Fibroblast of upper back skin (primary cell): ENCODE measurements at places on chromosomes 2 and 18.

DNA sequence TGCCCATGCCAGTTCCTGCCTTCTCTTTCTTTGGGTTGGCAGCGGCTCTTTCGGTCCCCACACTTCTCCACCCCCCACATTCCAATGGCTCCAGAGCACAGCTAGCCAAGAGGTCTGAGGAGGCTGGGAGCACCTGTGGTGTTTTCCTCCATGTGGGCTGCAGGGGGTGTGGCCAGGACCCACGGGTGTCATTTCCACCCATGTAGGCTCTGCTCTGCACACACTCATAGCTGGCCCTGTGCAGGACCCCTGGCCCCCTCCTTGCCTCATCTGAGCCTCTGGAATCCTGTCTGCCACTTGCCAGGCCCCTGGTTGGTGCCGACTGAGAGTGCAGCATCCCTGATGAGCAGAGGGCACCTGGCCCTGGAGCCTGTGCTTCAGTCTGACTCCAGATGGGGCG lies 46.3 kb downstream of the DYSF start:
- DNase-seq, result no peak

DNA sequence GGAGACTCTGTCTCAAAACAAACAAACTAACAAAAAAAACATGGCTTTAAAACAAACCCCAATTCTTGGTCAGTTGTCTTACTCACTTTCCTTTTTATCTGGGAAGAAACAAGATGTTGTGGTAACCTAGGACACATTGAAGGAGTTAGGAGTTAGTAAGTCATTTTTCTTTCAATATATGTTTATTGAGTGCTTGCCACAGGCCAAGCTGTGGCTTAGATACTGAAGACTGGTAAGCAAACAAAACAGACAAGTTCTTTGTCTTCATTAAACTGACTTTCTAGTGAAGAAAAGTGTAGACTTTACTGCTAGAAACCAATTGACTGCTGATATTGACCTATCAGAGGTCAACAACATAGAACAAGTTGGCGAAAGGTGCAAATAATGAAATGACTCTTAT lies 1228.3 kb upstream of the FAM98A start:
- no peak for DNase-seq

DNA sequence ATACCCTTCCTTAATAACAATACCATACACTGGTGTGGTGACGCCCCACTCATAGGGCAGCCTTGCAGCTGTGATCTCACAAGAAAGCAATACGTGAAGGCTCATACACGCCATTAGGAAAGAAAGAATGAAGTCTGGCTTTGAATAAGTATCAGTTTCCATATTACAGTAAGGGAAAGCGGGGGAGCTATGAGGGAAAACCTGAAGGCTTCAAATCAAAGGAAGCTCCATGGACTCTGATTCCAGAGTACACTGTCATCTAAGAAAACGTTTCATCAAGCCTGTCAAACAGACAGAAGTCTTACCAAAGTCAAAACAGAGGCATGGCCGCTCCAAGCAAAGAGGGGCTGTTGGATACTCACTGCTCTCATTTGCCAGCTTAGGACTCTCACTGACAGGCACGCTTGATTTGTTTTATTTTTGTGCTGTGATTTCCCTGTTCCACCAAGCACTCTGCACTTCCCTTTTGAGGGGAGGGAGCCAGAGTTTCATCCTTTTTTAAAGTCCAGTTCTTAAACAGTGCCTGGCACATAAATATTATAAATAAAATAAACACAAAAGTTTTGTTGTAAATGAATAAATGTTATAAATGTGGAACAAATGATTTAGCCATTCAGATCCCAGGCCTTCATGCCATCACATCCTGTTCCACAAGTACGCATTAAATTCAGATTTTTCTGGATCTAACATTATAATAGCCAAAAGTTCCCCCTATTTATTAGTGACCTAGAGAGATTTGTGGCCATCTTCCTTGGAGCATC lies 221.2 kb downstream of the PIEZO2 start:
- DNase-seq, result peak; percentile 60

- no peak for DNase-seq
Measured at GRCh38 chr2:205176546-205176945, 505.8 kb upstream of the NRP2 start.

DNA sequence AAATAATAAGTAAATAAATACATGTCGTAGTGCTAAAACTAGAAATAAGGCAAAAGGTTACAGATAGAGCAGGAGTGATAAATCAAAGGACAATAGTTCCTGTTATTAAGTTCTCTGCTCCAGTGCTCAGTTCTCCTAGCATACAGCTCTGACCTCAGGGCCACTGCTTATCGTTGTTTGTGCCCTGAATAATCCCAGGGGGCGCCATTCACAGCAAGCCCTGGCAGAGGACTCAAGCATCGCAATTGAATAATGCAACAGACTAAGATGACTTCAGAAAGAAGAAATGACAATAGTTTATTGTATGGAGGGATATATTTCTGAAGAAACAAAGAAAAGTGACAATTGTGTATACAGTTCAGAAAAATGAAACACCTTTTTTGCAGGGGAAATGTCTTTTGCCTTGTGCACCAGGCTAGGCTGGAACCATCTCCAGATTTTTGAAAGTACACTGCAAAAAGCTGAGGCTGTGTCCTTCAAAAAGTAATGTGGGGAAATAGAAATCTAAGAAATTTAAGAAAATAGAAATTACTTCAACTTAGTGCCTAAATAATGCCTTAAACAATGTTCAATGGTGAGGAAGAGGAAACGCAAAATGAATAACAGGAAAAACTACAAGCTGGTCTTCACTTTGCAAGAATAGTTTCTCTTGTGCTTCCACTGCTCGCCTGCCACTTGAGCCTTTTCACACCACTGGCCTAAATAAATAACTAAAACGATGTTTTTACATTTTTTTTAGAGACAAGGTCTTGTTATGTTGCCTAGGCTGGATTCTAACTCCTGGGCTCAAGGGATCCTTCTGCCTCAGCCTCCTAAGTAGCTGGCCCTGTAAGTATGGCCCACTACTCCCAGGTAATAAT lies 19.0 kb upstream of the CCNYL1 start:
- peak; percentile 10 for DNase-seq

DNA sequence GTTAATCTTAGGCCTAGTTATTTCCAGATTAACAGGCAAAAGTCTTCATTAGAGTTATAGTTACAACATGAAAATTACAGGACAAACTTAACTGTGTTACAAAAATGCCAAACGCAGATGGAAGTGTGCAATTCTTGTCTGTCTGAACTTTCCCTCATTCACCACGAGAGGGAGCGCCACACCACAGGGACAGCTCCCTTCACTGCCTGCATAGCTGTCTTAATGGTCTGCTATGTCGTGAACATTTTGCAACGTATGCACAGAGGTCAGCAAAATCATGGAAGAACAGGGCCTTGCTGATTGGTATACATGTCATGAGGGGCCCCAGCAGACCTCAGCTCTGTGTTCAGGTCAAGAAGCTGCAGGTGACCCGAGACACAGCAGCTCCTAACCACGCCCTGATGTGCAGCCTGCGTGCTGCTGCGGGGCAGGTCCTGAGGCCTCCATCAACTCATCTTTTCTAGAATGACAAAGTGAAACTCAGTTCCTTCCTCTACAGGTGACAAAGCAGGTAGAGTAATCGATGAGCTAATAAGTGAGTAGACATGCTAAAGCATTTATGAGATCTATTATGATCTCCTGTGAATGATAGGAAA lies 78.8 kb upstream of the ATP8B1 start:
- DNase-seq, result peak; percentile 66

DNA sequence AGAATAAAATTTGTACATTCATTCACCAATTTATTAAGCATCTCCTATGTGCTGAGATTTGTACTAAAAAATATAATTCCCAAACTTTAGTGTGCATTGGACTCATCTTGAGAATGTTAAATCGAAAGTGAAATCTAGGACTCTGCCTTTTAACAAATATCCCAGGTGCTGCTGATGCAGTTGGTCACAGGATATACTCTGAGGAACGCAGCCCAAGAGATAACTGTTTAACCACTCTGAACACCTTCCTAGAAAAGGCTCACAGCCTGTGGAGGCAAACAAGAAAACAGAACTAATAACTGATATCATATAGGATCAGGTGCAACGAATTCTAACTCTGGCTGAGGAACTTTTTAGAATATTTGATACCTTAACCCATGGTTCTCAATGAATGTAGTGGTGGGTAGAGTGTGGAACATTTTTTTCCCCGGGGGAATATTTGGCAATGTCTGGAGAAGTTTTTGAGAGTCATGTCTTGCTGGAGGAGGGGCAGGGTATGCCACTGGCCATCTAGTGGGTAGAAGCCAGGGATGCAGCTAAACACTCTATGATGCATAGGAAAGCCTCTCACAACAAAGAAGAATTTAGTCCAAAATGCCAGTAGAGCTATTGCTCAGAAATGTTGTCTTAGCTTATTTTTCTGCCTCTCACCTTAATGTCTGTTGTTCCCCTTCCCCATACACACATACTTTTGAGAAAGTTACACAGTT lies 96.5 kb downstream of the EHBP1 start:
- peak; percentile 21 for DNase-seq

GRCh38 chr2:220348206-220348605 lies 720.8 kb downstream of the SLC4A3 start:
- DNase-seq, result no peak

DNA sequence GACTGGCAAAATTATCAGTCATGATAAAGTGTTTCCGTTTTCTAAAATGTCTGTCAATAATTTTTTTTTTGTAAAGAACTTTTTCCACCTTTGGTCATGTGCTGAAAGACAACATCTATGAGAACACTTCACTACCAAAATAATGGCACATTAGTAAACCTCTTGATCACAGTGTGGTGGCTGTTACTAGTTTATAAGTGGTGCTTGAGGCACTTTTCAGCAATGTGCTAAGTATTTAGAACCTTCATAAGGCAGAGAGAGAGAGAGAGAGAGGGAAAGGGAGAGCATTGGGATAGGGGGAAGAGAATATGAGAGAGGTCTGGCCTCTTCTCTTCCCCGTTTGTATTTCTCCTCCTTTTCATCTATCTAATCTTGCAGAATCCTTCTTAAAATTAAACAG lies 1.1 kb upstream of the NYAP2 start:
- no peak for DNase-seq

GRCh38 chr18:32815881-32816280 lies 43.1 kb upstream of the KLHL14 start:
- DNase-seq, result no peak

DNA sequence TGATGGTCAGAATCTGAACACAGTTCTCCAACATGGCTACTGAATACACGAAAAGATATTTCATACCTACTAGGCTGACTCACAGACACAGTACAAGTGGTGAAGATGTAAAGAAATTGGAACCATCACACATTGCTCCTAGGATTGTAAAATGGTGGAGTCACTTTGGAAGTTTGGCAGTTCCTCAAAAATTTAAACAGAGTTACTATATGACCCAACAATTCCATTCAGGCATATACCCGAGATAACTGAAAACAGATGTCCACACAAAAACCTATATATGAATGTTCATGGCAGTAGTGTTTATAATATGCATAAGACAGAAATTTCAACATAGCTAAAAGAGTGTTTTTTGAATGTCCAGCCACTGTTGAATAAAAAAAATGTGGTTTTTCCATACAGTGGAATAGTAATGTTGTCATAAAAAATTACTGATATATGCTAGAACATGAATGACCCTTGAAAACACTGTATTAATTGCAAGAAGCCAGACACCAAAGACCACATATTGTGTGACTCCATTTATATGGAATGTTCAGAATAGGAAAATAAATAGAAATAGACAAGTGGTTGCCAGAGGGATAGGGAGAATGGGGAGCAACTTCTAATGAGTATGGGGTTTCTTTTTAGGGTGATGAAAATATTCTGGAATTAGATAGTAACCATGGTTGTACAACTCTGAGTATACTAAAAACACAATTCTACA lies 10.1 kb downstream of the RMP24 start:
- DNase-seq, result peak; percentile 97

GRCh38 chr2:130820279-130820861 lies 16.3 kb upstream of the ARHGEF4 start:
- DNase-seq, result no peak

DNA sequence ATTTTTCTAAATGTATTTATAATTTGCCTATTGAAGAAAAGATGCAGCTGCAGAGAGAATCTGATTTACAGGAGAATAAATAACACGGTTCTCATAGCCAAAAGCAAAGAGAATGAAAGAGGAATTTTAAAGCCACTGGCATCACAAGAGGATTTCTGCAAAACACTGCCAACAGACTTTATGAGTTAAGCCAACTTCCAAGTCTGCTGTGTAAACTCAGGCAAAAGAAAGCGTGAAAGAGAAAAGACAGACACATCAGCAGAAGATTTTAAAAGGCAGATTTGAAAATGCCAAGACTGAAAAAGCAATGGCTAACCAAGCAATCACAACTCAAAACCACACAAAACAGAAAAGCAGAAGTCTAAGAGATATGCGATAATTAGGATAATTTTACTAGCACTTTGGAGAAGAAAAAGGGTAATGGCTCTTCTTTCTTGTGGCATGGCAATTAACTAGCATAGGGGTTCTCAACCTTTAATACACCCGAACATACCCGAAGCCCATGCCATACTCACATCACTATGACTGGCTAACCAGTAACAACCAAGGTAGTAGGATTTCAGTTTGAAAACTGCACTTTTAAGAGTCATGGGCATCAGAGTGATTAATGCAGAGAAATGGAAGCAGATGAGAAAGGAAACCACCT lies 4.9 kb downstream of the DARS1 start:
- no peak for DNase-seq

DNA sequence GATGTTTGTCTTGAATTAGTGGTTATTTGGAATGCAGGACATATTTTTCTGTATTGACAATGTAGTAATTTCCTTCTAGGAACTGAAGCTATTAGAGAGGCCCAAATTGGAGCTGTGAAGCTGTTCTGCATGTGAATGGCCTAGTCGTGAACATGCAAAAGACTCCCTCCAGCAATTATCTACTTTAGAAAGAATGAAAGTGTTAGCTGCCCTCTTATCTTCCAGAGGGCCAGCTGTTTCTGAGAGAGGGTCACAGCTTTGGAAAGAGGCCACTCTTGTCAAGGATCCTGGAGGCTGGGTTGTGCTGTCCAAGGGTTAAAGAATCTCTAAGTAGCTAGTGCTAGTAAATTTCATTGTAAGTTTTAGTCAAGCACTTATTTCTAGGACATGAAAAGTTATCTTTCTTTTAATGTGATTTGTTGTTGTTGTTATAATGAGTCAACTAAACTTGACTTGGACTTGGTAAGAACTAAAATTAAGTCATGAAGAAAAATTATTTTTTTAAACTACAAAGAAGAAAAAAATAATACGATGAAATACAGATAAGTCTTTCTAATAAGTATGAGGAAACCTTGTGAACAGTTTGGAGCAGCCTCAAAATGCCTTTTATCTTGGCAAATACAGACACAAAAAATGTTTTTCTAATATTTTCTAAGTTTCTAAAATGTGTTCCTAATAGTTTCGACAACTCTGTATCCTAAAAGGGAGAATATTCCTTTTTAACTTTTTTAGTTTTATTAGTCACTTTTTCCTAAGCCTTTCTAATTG lies 36.8 kb downstream of the DPP4 start:
- no peak for DNase-seq
